ENCODE measurements at places on chromosomes 6 and 20.
A peak's percentile ranks its signal among the peaks of the same experiment; 100 is the strongest.

DNA sequence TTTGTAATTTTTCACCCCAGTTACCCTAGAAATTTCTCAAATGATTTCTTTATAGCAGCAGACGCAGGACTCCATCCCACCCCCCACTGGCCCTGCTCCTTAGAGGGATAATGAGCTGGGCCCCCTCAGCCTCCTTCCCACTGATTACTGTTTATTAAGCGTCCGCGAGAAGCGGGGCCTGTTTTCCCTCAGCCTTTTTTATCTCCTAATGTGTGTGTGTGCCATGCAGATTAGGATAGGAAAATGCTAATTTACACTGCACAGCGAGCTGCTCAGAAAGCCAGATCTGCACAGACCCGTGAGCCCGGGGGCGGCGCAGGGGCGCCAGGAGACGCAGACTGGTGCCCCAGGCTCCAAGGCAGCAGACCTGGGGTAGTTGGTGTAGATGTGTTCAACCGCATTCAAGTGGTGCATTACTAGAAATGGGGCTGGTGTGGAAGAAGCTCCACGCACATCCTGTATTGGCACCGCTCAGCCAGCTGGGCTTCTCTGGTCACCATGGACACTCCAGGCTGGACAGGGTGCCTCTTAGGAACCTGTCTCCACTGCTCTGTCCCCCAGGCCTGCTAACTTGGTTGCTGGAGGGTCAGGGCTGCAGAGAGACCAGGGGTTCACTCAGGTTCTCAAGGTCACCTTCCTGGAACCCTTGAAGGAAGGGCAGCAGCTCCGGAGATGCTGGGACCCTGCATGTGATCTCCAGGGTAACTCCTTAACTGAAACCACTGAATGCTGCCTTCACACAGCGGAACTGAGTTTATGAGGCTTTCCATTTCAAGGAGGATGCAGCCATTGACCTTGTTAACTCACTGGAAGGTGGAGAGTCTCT is 256.3 kb downstream of the ERMARD start:
- no peaks in the 10 kb centered on the region for H3K27me3 ChIP-seq
- no peak overlapping the region for H3K27ac ChIP-seq
- H3K4me1 ChIP-seq: peaks cover 16% of the 10 kb centered on the region
- no peak overlapping the region for H3K4me3 ChIP-seq
- no peaks in the 10 kb centered on the region for H3K36me3 ChIP-seq

DNA sequence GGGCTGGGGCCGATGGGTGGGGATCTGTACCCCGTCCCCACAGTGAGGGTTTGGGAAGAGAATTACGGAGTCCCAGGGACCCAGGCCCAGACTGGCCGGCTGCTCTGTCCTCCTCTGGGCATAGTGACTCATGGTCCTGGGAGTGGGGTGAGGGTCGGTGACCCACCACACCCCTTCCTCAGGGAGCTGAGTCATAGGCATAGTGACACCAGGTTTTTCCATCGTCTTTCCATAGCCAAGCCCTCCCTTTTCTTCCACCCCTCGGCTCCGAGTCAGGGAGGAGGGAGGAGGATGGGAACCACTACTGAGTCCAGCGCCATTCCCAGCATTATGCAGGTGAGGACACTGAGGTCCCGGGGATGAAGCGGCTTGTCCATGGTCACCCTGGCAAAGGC is 8.9 kb downstream of the CYP21A2 start:
- H3K27ac ChIP-seq: peak overlapping the region; percentile 44
- peaks cover 15% of the 10 kb centered on the region for H3K4me1 ChIP-seq
- H3K27me3 ChIP-seq: no peaks in the 10 kb centered on the region
- peaks cover 3% of the 10 kb centered on the region for H3K36me3 ChIP-seq
- DNase-seq: no peak

GRCh38 chr6:114346451-114346850 is 3.6 kb upstream of the HS3ST5 start:
- DNase-seq: no peak
- H3K27ac ChIP-seq: no peak overlapping the region
- H3K4me3 ChIP-seq: no peak overlapping the region
- H3K4me1 ChIP-seq: peaks cover 14% of the 10 kb centered on the region
- no peaks in the 10 kb centered on the region for H3K36me3 ChIP-seq
- H3K27me3 ChIP-seq: no peaks in the 10 kb centered on the region

- H3K36me3 ChIP-seq: no peaks in the 10 kb centered on the region
- H3K27ac ChIP-seq: no peak overlapping the region
- H3K4me3 ChIP-seq: no peak overlapping the region
- no peaks in the 10 kb centered on the region for H3K27me3 ChIP-seq
- no peak for DNase-seq
These were observed 458.7 kb upstream of the RUNX2 start for GRCh38 chr6:44869321-44869897.

DNA sequence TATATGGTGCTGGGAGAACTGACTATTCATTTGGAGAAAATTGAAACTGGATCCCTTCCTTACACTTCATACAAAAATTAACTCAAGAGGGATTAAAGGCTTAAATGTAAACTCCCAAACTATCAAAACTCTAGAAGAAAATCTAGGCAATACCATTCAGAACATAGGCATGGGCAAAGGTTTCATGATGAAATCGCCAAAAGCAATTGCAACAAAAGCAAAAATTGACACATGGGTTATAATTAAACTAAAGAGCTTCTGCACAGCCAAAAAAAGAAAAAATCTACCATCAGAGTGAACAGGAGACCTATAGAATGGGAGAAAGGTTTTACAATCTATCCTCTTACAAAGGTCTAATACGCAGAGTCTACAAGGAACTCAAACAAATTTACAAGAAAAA is 851.3 kb upstream of the MAN1A1 start:
- no peaks in the 10 kb centered on the region for H3K36me3 ChIP-seq
- H3K27me3 ChIP-seq: no peaks in the 10 kb centered on the region
- no peak overlapping the region for H3K27ac ChIP-seq
- no peak overlapping the region for H3K4me3 ChIP-seq

DNA sequence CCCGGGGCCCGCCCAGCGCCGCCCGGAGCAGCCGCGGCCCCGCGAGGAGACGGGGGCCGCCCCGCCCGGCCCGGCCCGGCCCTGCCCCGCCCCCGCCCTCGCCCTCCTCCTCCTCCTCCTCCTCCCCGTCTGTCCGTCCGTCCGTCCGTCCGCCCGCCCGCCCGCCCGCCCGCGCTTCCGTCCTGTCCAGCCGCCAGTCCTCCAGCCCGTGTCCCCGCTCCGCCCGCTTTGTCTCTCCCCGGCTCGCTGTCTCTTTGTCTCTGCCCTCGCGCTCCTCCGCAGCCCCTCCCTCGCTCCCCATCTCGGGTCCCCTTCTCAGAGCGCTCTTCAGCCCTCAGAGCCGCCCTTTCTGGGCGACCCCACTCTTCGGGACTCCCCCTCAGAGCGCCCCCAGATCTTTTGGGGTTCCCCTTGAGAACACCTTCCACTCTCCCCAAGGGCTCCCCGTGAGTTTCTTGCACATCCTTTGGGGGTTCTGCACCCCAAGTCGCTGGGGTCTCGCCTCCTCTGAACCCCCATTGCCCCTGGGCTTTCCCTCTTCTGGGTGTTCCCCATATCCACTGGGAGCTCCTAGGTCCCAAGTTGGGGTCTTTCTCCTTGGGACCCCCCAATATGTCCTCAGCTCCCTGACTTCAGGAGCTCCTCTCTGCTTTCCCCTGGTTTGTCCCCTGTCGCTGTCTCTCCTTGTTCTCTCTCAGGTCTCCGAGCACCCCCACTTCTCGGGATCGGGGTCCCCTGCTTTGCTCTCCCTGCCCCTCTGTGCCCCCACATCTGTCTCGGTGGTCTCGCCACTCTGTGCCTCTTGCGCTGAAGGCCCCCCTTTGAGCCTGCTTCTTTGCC is 79.5 kb upstream of the MYL9 start:
- no peak for DNase-seq
- peaks cover 46% of the 10 kb centered on the region for H3K4me1 ChIP-seq
- peak overlapping the region; percentile 97 for H3K27ac ChIP-seq

GRCh38 chr6:38169977-38170526 is 350.5 kb downstream of the ZFAND3 start:
- H3K4me3 ChIP-seq: no peak overlapping the region
- no peaks in the 10 kb centered on the region for H3K27me3 ChIP-seq
- H3K4me1 ChIP-seq: no peaks in the 10 kb centered on the region
- DNase-seq: no peak
- no peaks in the 10 kb centered on the region for H3K36me3 ChIP-seq
- no peak overlapping the region for H3K27ac ChIP-seq

DNA sequence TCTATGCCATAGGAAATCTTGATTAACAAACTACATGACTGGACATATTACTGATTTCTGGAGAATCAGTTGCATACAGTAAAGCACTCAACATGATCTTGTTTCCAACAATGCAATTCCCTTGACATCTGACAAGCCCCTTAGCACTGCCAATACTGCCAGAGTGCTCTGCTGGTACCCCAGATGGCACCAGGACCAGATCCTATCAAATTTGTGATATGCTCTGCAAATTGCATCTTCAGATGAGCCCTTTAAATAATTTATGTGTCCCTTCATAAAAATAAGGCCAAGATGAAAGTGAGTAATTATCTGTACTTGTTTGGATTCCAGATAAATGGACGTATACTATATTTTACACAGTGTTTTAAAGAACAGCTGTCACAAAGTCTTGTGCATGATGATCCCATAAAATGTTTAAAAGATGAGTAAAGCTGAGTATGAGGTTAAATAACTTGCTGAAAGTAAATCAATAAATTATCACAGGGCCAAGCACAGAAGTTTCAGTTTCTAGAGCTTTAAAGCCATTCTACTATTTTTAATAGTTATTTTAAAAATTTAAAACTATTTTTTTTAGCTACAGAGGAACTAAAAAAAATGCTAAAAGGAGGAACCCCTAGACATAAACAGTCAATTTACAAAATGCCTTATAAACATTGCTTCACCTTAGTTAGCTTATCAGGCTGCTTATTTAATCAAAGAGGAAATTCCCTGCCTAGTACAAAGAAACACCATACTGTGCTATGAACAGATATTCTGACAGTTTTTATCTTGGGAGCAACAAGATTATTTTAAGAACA is 42.1 kb downstream of the NUDT3 start:
- no peaks in the 10 kb centered on the region for H3K27me3 ChIP-seq
- H3K4me3 ChIP-seq: no peak overlapping the region
- H3K36me3 ChIP-seq: no peaks in the 10 kb centered on the region
- peaks cover 30% of the 10 kb centered on the region for H3K4me1 ChIP-seq
- no peak overlapping the region for H3K27ac ChIP-seq

DNA sequence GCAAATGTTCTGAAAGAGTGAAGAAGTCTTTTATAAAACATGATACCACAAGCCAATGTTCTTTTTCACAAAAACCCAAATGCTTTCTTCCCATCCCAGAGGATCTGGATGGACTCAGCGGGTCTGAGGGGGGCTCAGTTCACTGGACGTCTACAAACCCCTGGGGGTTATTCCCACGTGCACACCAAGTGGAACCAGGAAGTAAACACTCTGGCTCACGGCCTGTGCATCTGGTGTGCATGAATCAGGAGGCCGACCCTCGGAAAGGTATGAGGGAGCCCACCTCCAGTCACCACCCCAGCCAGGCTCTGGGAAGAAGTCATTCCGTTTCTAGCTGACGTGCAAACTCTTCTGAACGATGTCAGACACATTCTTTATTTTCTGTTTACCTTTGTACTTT is 252.2 kb downstream of the DLL1 start:
- H3K27me3 ChIP-seq: no peaks in the 10 kb centered on the region
- H3K27ac ChIP-seq: no peak overlapping the region
- H3K36me3 ChIP-seq: no peaks in the 10 kb centered on the region
- no peaks in the 10 kb centered on the region for H3K4me1 ChIP-seq
- H3K4me3 ChIP-seq: no peak overlapping the region
- no peak for DNase-seq

DNA sequence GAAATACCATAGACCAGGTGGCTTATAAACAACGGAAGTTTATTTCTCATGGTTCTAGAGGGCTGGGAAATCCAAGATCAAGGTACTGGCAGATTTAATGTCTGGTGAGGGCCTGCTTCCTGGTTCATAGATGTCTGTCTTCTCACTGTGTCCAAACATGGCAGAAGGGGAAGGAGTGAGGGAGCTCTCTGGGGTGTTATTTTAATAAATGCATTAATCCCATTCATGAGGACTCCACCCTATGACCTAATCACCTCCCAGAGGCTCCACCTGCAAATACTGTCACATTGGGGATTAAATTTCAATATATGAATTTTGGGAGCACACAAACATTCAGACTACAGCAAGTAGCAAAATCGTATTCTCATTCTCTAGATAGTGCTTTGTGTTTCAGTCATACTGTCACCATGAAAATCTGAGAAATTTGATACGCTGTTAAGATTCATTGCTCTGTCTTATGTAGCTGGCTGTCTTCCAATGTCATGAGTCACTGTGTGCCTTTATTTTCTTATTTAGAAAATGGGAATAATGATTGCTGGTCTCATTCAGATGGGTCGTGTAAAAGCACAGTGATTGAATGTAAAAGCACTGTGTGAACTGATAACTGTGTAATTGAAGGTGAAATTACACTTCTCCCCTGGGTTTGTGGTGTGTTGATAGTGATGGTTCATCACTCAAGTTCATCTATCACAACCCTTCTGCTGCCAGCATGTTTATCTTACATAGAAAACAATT is 8.9 kb upstream of the ERVFRD-1 start:
- H3K4me3 ChIP-seq: no peak overlapping the region
- no peak for DNase-seq
- H3K27me3 ChIP-seq: no peaks in the 10 kb centered on the region

DNA sequence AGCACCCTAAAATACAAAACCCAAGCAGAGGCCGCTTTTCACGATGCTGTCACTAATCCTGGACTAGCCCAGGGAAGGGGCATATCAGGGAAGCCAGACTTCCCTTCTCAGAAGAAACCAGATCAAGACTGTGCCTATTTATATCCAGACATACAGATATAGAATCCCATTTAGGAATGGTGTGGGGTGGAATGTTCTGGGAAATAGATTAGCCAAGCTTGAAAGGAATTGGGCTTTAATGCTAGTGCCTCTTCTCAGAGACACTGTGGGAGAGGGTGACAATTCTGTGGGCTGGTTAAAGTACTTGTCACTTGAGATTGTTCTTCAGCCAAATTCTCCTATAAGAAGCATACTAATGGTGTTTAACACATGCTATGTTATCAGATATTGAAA is 45.5 kb downstream of the SNAP25 start:
- no peaks in the 10 kb centered on the region for H3K27me3 ChIP-seq
- H3K4me1 ChIP-seq: no peaks in the 10 kb centered on the region
- no peak for DNase-seq
- no peak overlapping the region for H3K4me3 ChIP-seq
- H3K27ac ChIP-seq: no peak overlapping the region

DNA sequence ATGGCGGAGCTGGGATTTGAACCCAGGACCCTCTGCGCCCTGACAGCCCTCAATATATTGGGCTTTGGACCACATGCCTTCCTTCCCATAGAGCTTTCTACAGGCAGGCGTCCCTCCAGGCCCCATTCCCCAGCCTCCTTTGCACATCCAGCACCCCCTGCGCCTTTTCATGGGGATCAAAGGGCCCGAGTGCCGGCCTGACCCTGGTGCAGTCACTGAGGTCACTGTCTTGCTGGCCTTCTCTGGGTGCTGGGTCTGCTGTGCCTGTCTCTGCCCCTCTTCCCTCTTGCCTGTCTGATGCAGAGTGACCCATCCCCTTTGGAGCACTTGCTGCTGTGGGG is 1.7 kb downstream of the OPRL1 start:
- H3K36me3 ChIP-seq: no peaks in the 10 kb centered on the region
- H3K4me3 ChIP-seq: no peak overlapping the region
- no peak for DNase-seq
- no peak overlapping the region for H3K27ac ChIP-seq
- H3K4me1 ChIP-seq: peaks cover 38% of the 10 kb centered on the region

Data from thoracic aorta (tissue), 2 donors.